ENCODE measurements at places on chromosomes 13 and 19.

GRCh38 chr13:54928071-54928470 lies 1899.5 kb downstream of the OLFM4 start:
- no peak for DNase-seq

DNA sequence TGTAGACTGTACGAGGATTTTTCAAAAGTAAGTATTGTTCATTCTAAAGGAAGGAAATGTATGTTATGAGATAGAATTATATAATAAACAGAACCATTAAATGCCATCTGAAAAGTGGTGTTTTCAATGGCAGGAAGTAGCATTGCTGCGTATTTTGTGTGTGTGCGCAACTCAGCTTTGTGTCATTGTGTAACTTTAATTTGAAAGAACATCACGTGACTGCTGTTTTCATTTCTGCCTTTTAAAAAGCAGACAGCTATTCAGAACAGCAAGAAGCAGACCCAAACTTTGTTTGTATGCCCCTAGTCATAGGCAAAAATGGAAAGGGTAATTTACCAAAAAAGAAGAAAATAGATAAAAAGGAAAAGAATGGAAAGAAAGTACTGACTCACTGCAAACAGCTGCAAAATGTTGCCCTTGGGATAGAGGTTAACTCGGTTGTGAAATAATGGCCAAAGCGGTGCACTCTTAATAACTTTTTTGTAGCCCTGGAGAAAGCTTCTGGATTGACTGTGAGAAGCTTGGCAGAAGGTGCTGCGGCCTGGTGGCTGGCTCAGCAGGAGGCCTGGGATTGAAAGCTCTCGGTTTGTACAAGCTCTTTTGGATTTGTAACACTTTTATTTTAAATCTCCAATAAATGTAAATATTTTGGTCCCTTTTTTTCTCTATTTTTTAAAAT lies 97.3 kb downstream of the GGACT start:
- DNase-seq: peak; percentile 81

DNA sequence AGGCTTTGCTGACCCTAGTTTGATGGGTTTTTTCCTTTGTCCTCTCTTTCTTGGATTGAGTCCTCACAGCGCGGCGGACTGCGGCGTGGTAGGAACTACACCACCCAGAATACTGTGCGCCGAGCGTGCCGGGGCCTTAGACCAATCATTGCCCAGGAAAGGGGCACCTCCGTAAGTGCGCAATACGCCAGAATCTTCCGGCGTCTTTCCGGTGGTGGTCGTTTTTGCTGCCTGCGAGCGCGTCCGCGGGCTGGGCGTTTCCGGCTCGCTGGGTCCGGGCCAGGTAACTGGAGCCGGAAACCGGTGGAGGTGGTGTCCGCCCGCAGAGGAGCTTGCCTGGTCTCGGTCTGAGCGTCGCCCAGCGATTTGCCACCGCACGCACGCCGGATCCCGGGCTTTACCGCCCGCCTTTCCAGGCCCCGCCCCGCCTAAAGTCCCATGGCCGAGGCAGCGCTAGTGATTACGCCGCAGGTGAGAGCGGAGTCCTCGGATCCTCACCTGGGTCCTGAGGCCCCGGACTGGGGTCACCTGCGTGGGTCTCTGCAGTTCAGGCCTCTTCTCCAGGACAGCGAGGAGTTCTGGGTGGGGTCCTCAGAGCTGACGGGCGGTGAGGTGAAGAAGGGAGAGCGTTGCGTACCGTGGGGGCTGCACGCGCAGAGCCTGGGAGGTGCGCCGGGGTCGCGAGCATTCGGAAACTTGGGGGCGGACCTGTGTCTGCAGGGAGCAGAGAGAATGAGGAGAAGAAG lies at the start of gene ZNF549:
TSS of gene ZNF549 (plus strand) at position 221 of the 746 bp plus-strand sequence. CDS start at position 439, 218 bp downstream.
- peak; percentile 70 for DNase-seq

- no peak for DNase-seq
Observed at GRCh38 chr19:41866284-41866683, 6.2 kb downstream of the RPS19 start.

DNA sequence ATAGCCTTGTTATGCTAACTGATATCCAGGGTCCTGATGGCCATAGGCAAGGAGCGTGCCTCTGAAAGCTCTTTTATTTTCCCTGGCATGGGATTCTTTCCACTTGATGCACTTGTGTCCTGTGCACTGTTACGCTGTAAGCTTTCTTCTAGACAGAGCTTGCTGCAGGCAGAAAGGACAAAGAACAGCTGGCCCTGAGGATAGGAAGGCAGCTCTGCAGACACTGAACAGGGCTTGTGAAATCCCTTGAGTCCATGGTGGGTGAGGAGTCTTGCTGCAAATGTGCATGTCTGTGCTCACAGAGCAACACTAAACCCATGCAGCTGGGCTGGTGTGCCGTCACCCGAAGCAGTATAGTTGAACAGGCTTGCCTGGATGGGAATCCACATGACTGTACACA lies 126.6 kb downstream of the AKAP11 start:
- DNase-seq: peak; percentile 21

GRCh38 chr13:30810801-30811200 lies 75.5 kb downstream of the ALOX5AP start:
- no peak for DNase-seq

- DNase-seq: no peak
Observed at GRCh38 chr19:41367848-41368301, 3.9 kb upstream of the B9D2 start.

DNA sequence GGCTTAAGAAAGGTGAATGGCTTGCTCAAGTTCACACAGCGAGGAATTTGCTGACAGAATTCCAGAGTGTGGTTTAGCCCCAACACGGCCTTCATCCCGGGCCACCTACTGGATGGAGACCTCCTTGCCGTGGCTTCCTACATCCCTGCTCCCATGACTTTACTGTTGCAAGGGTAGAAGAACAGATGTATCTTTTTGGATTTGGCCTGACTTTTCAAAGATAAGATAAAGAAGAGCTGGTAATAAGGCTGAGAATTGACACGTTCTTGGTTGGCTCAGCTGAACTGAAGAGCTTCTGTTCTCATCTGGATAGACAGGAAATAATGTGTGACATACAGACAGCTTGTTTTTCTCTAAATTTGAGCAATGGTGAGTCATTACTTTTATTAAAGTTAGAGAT lies 113.1 kb downstream of the KLF5 start:
- peak; percentile 18 for DNase-seq

DNA sequence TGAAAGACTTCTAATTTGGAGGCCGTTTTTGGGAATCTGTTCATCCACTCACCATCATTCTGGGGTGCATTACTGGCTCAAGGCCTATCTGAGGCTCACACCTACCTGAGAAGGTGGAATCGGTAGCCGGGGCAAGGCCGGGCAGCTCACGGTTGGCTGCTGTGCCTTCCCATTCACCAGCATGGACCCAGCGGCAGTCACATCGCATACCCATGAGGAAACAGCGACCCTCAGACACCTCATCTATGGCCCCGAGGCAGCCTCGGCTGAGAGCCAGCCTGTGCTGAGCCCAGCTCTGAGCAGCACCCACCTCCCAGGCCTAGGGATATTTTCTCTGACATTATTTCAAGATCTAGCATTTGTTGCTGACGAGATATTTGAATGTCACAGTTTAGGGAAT lies 130.5 kb downstream of the ATP11A start:
- DNase-seq: no peak

DNA sequence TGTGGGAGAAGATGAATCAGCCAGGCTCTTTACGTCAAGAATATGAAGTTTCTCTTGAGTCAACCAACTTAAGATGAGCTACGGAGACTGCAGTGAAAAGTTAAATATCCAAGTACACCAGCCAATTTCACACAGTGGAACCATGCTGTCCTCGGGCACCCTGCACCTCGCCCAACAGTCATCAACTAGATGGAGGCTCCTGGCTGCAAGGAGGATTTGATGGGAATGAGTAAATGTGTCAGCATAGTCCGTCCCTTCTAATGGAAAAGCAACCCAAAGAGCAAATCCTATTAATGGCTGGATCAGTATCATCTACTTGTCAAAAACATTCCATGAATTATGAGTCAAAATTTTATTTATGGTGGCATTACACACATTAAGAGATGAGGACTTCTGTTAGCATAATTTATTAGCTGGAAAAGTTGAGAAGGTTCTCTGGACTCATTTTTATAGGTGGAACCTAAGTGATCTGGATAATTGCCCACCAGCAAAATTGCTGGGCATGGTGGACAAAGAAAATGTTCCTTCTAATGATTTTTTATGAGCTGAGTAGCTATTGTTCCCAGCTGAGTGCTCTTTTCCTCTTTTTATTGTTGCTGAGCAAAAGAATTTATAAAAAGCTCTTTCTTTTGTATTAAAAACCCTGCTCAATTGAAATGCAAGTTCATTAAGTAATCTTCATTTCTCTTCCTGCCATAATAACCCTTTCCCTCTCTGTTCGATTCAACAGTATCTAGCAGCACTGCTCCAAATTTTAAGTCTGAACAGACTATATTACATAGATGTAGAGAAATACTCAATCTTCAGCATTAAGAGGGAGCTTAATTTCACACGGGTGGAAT lies 88.4 kb downstream of the DNAJC15 start:
- DNase-seq: no peak

DNA sequence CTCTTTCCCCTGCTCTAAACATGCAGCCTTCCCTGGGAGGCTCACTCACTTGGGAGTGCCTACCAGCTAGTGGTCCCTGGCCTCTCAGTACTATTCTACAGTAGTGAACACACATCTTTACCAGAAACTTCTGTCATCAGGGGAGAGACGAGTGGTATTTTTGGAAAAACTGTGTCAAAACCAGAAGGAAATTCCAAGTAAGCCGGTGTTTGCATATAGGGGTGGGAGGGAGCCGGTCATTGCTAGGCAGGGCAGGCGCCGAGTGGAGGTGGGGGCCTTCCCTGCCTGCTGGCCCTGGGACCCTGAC lies 7.0 kb downstream of the RPS9 start:
- no peak for DNase-seq

DNA sequence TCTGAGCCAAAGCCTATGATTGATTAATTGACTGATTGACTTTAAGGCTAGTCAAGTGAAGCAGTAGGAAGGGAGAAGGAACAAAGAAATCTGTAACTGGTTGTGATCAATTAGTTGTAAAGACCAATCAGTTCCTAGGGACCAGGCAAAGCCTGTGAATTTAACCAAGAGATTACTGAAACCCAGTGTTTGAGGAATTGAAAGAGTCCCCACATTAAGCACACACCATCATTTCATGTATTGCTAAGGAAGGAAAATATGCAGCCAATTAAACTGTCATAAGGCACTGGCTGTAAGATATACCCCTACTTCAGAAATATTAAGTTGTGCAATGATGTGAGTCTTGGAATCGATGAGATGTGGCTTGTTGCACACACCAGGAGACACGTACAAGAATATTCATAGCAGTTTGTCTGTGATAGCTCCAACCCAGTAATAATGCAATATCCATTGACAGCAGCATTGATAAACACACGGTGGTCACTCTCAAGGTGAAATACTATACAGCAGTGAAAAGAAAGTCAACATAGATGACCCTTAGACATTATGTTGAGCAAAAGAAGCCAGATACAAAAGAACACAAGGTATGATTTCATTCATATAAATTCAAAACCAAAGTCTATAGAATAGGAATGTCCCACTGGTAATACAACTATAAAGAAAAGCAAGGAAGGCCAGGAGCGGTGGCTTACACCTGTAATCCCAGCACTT lies 9.0 kb downstream of the C19orf47 start:
- DNase-seq: no peak

- DNase-seq: no peak
Observed at GRCh38 chr19:46495786-46496099, at the start of gene PNMA8B. TSS of gene PNMA8B (minus strand) at chr19:46495867. CDS start at chr19:46495465, 402 bp downstream.

DNA sequence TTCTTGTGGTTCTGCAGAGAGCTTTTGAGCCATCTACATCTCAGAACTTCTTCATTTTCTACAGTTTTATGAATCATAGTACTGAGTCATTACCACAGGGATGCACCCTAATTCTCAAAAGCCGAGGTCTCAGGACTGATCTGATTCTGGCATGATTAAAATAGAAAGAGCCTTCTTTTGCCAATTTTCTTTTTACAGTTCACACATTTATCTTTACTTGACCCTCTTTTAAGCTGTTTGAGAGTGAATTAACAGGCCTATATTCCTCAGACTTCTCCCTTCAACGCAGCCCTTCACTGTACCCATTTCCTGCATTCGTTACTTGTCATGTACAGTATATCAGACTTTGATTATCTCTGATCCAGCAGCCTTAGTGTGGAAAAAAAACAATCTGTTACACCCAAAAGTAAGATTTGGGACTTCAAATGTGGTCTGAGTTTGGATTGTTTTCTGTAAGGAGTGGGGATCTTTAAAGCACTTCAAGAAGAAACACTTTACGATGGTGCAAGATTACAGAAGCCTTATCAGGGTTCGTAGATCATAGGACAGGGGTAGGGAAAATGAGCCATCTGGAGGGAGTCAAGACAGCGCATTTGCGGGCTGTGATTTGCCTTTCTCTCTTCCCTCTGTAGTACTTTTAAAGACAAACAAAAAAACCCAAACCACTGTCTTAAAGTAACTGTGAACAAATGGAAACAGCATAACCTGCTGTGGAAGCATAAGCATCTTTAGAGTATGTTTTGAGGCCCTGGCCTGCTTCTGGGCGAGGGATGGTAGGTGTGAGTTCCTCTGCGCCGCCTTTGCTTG lies 15.3 kb upstream of the GPR183 start:
- DNase-seq: peak; percentile 59

- DNase-seq: peak; percentile 54
Observed at GRCh38 chr19:41353466-41354342, at the start of gene TGFB1. TSS of gene TGFB1 (minus strand) at chr19:41353922. CDS start at chr19:41353044, 878 bp downstream.

- DNase-seq: peak; percentile 65
Observed at GRCh38 chr13:35764326-35765015, 288.0 kb upstream of the MAB21L1 start.

GRCh38 chr13:64928696-64929499 lies 2301.2 kb downstream of the PCDH9 start:
- DNase-seq: peak; percentile 41

DNA sequence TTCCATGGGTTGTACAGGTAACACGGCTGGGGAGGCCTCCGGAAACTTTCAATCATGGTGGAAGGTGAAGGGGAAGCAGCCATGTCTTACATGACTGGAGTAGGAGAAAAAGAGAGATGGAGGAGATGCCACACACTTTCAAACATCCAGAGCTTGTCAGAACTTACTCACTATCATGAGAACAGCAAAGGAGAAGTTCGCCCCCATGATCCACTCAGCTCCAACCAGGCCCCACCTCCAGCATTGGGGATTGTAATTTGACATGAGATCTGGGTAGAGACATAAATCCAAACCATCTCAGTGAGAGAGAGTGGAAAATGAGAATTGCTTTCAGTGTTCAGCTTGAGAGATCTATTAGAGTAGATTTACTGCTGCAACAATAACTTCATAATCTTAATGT lies 210.9 kb downstream of the NDFIP2 start:
- no peak for DNase-seq

GRCh38 chr19:58578012-58578925 lies 5.1 kb upstream of the MZF1 start:
- no peak for DNase-seq
